Esophagus squamous epithelium (tissue), 5 donors: ENCODE measurements at places on chromosomes 2 and 18.

GRCh38 chr2:51031021-51031780 lies 731 bp downstream of the NRXN1 start:
- no peak for DNase-seq

DNA sequence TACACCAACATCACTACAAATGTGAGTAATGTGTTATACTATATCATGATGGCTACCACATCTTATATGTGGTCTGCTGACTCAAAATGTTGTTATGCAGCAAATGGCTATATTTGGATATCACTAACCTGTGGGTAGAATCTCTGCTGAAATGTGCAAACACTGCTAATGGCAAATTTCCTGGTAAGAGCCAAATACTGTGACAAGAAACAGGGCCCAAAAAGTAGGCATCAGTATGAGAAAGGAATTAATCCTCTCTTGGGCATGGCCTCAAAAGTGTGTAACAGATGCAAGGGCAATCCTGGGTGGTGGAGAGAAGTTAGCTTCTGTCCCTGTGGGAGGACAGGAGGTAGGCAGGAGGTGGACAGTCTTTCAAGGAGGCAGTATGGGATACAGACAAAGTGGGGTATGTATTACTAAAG lies 13.3 kb downstream of the ATF2 start:
- no peak for DNase-seq

DNA sequence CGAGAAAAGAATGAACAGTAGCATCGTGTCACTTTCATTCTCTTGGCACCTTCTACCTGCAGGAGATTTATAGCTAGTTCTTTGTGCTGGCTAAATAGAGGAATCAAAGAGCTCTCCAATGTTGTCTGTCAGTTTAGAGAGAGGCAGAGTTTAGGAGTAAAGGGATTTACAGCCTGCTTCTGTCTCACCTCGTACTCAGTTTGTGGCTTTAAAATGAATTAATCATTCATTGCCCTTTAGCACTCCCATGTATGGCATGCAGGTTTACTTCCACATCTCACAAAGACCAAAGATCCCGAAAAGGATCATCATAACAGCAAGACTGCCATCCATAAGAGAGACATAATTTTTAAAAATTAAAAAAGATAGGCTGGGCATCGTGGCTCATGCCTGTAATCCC lies 42.4 kb upstream of the ATL2 start:
- no peak for DNase-seq

DNA sequence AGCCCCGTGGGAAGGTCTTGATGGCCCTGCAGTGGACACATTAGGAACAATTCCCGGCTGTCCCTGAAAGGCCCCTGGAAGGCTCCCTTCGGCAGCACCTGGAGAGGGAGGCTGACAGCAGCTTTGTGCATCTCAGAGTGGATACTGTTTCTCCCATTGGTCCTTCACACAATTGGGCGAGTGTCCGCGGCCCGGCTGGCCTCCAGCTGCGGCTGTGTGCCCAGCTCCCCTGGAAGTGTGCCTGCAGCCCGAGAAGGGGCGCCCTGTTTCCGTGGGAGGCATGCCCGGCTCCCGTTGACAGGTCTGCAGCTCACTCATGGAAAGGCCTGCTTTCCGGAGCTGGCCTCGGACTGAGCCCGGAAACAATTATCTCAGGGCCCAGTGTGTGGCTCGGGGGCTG lies 103.7 kb downstream of the LPIN1 start:
- no peak for DNase-seq

GRCh38 chr2:43676322-43677050 lies at the start of gene C1GALT1C1L:
Gene C1GALT1C1L (minus strand): TSS chr2:43676429. CDS start chr2:43676322, 107 bp downstream.
- DNase-seq, result no peak

- no peak for DNase-seq
Measured at GRCh38 chr18:3441290-3441689, 8.7 kb upstream of the TGIF1 start.

GRCh38 chr2:50556934-50557575 lies 474.9 kb downstream of the NRXN1 start:
- DNase-seq, result no peak

DNA sequence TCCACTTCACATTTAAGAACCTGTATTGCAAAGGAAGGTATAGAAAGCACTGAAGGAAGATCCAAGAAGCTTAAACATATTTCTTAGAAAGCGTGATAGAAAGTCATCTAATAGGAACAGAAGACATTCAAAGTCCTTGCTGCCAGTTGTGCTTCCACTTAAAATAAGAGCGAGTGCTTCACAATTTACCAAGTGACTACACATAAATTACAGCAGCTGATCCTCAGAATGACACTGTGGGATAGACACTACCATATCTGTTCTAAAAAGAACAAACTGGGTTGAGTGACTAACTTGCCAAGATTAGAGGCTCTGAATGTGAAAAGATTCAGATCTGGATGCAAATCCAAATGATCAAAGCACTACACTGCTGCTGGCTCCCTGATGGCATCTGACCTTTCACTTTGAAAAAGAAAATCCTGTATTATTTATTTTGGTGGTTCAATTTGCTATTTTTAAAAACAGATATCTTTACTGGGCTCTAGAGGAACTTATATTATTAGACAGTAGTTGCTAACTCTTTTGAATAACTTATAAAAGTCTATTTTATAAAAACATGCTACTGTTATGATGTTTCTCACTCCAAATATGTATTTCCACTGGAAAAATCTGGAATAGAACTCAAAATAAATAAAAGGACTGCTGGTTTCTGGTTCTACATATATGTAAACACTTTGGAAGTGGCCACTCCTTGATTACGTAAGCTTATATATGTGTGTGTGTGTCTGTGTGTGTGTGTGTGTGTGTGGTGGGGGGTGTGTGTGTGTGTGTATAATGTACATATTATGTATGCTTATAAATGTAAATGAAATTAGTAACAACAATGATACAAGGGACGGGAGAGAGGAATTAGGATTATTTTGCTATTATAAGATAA lies 57.4 kb downstream of the KIDINS220 start:
- DNase-seq, result no peak

GRCh38 chr2:20624156-20624883 lies 26.6 kb downstream of the HS1BP3 start:
- DNase-seq, result no peak
